Stimulated activated CD4-positive, alpha-beta T cell treated with anti-CD3 and anti-CD28 coated beads, Interleukin-4, amount 100 ng/mL, for 48 hours (primary cell): ENCODE measurements at places on chromosomes 6 and 20.

- DNase-seq: no peak
Measured at GRCh38 chr6:98782772-98783171, 51.6 kb upstream of the POU3F2 start.

GRCh38 chr20:3661814-3662665, 1.2 kb downstream of the GFRA4 start:
- no peak for DNase-seq

DNA sequence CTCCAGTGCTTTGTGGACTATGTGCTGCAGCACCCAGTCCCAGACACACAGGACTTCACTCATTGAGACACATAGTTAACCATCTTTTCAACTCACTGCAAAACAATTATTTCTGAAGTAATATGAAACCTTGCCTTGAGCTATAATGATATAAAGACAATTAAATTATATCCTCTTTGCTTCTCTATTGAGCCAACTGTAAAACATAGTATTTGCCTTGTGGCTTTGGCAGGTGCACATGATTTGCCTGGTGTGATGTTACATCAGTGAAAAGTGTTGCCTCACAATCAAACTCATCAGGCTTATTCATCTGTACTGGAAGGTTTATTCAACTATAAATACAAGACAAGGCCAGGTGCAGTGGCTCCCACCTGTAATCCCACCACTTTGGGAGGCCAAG, 80.6 kb downstream of the NCOA7 start:
- no peak for DNase-seq

- DNase-seq: no peak
Measured at GRCh38 chr6:113813142-113813541, 44.0 kb upstream of the MARCKS start.

DNA sequence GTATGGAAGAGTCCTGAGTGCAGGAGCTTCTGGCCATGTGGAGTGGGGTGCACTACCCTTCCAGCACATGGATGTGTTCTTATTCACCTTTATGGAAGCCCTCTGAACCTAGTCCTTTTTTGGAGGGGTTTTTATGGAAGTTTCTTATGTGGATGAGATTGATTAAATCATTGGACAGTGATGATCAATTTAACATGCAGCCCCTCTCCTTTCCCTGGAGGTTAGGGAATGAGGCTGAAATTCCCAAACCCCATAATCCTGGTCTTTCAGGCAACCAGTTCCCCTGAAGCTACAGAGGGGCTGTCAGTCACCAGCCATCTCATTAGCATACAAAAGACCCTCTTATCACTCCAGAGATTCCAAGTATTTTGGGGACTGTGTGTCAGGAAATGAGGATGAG, 183.9 kb upstream of the MAP3K7 start:
- DNase-seq: no peak

- DNase-seq: no peak
Measured at GRCh38 chr6:104858642-104859041, 1.1 kb downstream of the HACE1 start.

- no peak for DNase-seq
Measured at GRCh38 chr6:45326698-45327417, 1.3 kb upstream of the RUNX2 start.

GRCh38 chr6:10838794-10839333, 525 bp upstream of the MAK start:
- no peak for DNase-seq

DNA sequence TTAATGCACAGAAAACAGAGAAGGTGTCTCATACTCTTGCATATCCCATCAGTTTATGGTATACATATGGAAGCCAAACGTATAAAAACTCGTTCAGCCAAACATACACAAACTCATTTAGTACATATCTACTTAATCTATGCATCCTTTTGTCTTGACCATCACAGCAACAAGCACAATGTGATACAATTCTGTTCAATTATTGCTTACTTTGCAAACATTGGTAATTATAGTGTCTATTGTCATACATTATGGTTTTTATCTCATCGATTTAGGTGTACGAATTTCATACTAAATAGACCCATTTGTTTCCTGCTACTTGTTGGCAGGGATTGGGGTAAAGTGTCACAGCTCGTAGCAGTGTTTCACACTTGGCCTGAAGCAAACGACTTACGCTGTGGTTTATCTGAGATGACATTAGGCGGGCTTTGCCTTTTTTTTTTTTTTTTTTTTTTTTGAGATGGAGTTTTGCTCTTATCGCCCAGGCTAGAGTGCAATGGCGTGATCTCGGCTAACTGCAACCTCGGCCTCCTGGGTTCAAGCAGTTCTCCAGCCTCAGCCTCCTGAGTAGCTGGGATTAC, 425.9 kb upstream of the JARID2 start:
- DNase-seq: no peak

- DNase-seq: no peak
Measured at GRCh38 chr6:147508042-147508865, at the start of gene SAMD5. Gene SAMD5 (plus strand): TSS chr6:147508690. CDS start chr6:147508929, 239 bp downstream.

GRCh38 chr6:105178110-105178509, 1.7 kb downstream of the POPDC3 start:
- no peak for DNase-seq

- no peak for DNase-seq
Measured at GRCh38 chr6:135149376-135149775, 31.7 kb upstream of the MYB start.

- DNase-seq: no peak
Measured at GRCh38 chr20:6530779-6531315, 236.6 kb upstream of the BMP2 start.

DNA sequence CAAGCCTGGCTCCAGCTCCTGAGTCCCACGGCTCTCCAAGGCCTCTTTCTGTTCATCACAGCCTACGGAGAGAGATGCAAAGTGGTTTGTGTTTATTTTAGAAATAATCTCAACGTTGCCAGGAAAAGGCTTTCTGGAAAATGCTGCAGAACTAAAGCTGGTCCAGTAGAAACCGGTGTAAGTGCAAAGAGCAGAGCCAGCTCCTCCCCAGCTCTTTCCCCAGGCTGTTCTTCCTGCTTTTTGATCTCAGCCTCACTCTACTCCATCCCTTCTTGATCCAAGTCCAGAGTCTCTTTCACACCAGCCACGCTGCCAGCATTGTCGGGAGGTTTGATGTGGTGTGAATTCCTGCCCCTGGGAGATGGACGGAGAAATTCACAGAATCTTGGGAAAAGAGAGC, 69.8 kb downstream of the TMEM170B start:
- DNase-seq: no peak

GRCh38 chr6:46218457-46218856, 47.7 kb upstream of the ENPP5 start:
- no peak for DNase-seq

DNA sequence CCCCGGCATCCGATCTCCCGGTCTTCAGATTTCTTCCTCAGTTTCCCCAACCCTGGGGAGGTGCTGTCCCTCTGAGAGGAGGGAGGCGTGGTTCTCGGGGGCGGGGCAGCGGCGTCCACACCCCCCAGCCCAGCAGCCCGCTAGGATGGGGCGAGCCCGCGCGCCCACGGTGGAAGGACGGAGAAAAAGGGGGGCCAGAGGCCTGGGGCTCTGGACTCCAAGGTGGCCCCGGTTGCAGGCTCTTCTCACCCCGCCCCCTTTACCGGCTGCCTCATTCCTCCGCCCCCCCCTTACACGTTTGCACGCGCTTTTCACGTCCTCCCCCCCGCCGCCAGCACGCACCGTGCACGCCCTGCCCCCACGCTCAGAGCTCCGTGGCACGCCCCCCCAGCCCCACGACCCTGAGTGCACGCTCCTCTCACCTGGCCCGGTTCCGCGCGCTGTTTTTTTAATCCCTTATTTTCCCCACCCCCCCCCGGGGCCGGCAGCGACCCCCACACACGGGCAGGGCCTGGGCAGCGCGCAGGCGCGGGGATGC, 402 bp downstream of the ZBTB12 start:
- DNase-seq: peak; percentile 56

- DNase-seq: no peak
Measured at GRCh38 chr20:24314053-24314452, 155.4 kb upstream of the SYNDIG1 start.

GRCh38 chr6:33183071-33183683, 9.1 kb downstream of the COL11A2 start:
- no peak for DNase-seq

DNA sequence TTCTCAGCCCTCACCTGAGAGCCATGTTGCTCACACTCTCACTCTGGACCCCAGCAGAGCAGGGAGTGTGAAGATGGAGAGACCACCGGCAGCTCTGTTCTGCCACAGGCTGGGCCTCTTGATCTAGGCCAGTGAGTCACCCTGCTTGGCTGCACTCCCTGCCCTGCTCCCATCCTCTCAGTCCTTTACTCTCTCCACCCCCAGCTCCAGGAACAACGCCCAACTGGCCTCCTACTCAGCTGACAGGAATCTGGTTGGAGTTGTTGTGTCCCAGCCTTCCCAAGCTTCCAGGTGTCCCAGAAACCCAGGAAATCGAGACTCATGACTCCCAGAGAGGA, at the start of gene PSORS1C1:
Gene PSORS1C1, plus strand, starts transcription at position 260 of the 338 bp plus-strand sequence. CDS start 14,833 bp downstream, outside the sequence.
- no peak for DNase-seq

DNA sequence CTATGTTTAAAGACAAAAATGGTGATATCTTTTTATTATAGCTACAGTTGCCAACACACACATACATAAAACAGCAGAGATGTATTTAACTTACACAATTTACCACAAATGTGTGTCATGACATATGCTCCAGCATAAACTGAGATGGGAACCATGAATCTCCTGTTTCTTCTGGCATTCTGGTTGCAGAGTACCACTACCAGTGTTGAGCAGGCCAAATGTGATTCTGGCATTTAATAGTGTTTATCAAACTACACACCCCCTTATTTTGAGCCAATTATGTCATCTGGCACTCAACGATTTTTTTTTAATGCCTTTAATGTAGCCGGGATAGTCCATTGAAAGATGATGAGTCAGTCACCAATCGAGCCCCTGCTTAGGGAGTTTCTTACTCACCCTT, 59.0 kb upstream of the TPD52L1 start:
- no peak for DNase-seq

DNA sequence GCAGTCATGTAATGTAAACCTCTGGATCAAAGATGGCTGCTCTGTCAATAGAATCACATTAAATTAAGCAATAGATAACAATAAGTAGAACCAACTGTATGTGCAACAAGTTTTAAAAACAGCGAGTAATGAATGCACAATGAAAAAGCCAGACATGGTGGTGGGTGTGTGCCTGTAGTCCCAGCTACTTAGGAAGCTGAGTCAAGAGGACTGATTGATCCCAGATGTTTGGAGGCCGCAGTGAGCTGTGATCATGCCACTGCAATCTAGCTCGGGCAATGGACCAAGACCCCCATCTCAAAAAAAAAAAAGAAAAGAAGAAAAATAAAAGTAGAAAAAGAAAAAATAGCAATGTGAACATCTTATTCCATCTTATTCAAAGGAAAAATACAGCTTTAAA, 558.7 kb upstream of the MMS22L start:
- no peak for DNase-seq

- DNase-seq: no peak
Measured at GRCh38 chr6:148494226-148494625, 151.6 kb downstream of the SASH1 start.

DNA sequence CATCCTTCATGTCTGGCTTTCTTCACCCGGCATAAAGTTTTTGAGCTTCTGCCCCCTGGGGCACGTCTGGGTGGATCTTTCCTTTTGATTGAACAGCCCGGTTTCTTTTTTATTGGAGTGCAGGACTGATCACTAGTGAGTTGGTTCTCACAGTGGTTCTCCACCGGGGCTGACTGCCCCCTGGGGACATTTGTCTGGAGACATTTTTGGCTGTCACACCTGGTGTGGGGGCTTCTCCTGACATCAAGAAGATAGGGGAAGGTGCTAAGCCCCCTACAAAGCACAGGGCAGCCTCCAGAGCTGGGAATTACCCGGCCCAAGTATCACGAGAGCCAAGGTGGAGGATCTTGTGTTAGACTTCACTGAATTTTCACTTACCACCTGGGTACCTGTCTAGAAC, 25.7 kb upstream of the IRF4 start:
- no peak for DNase-seq

- no peak for DNase-seq
Measured at GRCh38 chr6:136526196-136526930, 23.9 kb downstream of the MAP7 start.

GRCh38 chr6:19325335-19325789, 511.8 kb upstream of the ID4 start:
- no peak for DNase-seq

- DNase-seq: peak; percentile 67
Measured at GRCh38 chr6:11711003-11711983, 67.3 kb downstream of the ADTRP start.

GRCh38 chr6:94065707-94066337, 646.5 kb upstream of the EPHA7 start:
- no peak for DNase-seq

DNA sequence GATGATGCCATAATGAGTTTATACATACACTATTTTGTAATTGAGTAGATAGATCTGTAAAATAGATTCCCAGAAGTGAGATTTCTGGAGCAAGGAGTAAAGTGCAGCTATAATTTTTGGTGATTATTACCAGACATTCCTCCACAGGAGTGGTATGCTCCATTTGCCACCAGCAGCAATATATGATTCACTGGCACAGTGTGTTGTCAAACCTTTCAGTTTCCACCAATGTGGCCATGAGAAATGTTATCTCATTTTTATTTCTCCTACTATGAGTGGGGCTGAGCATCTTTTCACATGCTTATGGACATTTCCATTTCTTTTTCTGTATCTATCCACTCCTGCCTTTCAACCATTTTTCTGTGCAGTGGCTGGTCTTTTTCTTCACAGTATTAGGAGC, 70.5 kb downstream of the GPR63 start:
- DNase-seq: no peak

- no peak for DNase-seq
Measured at GRCh38 chr6:127868338-127868737, 32.5 kb downstream of the THEMIS start.

- DNase-seq: no peak
Measured at GRCh38 chr6:3458706-3459421, 2.0 kb upstream of the SLC22A23 start.

- peak; percentile 60 for DNase-seq
Measured at GRCh38 chr6:166488076-166488685, 98.3 kb downstream of the RAMACL start.

- no peak for DNase-seq
Measured at GRCh38 chr6:145801021-145801420, 13.6 kb downstream of the FBXO30 start.

DNA sequence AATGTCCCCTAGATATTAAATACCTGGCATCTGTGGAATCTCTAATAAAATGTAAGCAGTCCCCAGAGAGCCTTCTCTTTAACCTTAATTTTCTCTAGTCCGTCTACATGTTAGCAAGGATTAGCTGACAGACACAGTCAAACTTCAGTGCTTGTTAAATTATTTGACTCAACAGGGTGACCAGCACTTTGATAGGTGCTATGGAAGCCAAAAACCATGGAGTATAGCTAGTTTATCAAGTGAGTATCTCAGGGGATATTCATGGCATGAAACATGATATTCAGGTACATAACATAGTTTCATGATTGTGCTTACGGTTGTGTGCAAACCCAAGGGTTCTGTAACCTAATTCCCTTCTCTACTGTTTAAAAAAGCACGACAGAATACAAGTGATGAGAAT, 3.9 kb downstream of the RHAG start:
- DNase-seq: no peak

GRCh38 chr6:104281370-104281769, 578.3 kb downstream of the HACE1 start:
- no peak for DNase-seq

GRCh38 chr20:38447251-38447661, 12.1 kb upstream of the SNHG17 start:
- no peak for DNase-seq

GRCh38 chr6:108207013-108207412, 41.2 kb downstream of the NR2E1 start:
- DNase-seq: no peak

GRCh38 chr6:14802514-14803160, 443.2 kb upstream of the JARID2 start:
- no peak for DNase-seq

GRCh38 chr20:32885952-32886351, 27.2 kb downstream of the EFCAB8 start:
- no peak for DNase-seq
